Activated CD4-positive, CD25-positive, alpha-beta regulatory T cell (primary cell): ENCODE measurements at places on chromosomes 3 and 15.

- DNase-seq: no peak
Observed at GRCh38 chr15:57553526-57553925, 38.2 kb upstream of the MYZAP start.

- DNase-seq: no peak
Observed at GRCh38 chr15:33142708-33143107, 51.8 kb downstream of the FMN1 start.

DNA sequence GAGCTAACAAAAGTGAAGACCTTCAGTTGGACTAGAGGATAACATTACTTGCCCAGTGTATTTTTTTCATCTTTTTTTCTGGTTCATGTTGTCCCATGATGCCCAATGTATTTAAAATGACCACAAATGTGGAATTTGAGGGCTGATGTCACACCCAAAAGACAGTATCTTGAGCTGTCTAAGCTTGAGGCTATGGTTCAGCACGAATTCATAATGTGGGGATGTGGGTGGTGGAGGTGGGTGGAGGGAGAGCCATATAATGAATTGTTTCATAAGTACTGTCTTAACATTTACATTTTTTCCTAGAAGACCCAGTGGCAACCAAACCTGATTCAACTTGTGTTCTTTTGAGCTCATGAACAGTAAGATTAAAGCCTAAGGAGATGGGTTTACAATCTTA, 37.5 kb downstream of the CHAC1 start:
- DNase-seq: no peak

DNA sequence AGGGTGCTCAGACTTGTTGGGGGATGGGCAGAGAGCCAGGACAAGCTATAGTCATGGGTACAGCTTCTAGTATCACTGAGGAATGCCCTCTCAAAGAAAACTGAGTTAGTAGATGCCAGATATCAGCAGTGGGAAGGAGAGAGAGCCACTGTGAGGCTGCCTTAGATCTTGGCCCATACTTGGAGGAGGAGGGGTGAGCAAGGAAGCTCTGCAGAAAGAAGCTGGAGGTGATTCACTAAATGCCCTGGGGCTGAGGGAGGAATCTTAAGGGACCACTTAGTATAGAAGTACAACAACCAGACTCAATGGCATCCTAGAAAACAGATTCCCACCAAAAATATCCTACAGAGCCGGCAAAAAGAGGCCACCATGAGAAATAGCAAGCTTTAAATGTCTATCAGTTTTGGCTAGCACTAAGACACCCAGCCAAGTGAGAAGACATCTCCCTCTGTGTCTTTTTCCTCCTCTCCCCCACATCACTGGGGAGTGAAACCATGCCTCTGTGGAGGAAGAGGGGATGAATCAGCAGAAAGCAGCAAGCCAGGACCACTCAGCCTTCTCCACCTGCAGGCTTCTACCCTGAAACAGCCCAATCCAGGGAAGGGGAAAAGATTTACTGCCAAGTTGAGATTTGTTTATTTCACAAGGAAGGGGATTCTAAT, 282.5 kb upstream of the STT3B start:
- DNase-seq: no peak

DNA sequence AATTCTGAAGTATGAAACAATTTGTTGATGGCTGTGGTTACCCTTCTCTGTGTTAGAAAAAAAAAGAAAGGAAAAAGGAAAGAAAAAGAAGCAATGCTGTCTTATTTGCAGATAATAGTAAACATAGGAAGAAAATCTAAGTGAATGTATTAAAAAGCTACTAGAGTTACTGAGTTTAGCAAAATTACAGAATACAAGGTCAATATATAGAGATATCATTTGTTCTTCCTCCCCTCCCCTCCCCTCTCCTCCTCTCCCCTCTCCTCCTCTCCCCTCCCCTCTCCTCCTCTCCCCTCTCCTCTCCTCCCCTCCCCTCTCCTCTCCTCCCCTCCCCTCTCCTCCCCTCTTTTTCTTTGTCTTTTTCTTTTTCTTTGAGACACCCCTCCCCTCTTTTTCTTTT, 69.1 kb downstream of the ANP32A start:
- DNase-seq: no peak

DNA sequence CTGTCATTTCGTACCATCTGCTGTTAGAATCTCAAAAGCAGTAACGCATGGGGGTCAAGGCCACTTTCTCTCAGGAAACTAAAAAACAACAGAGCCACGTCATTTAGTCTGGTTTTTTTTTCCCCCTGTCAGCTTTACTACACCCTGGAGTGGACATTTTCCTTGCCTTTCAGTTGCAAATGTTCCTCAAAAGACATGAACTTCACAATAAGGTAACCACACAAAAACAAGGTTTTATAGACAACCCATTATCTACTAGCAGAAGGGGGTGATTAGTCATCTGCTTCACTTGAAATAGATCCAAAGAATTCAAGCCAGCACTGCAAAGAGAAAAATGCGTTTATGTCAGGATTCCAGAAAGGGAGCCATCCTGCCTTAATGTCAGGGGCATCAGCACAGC, 171.8 kb upstream of the CDIN1 start:
- DNase-seq: no peak

DNA sequence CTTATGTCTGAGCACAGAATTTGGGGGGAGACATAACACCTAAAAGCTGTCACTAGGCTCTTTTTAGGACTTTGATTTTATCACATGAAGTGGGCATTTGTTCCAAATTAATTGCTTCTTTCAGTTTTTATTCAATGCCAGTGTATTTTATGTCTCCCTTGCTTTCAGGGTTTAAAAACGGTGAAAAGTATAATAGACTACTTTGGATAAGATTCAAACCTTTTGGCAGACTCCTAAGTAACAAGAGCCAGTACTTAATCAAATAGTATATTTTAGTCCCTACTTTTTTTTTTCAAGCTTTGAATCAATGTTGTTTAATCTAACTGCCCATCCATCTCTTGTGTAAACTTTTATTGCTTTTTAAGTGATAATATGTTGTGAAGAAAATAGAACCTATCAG, 847.2 kb upstream of the DPPA4 start:
- DNase-seq: no peak

- DNase-seq: no peak
Observed at GRCh38 chr15:91871837-91872236, 18.3 kb downstream of the SLCO3A1 start.

- no peak for DNase-seq
Observed at GRCh38 chr3:122497425-122497824, 17.3 kb downstream of the KPNA1 start.
